Activated T-cell treated with anti-CD3 and anti-CD28 coated beads, Interleukin-2, amount 50 U/mL, for 1 hour (primary cell): ENCODE measurements at places on chromosomes 1 and 21.

DNA sequence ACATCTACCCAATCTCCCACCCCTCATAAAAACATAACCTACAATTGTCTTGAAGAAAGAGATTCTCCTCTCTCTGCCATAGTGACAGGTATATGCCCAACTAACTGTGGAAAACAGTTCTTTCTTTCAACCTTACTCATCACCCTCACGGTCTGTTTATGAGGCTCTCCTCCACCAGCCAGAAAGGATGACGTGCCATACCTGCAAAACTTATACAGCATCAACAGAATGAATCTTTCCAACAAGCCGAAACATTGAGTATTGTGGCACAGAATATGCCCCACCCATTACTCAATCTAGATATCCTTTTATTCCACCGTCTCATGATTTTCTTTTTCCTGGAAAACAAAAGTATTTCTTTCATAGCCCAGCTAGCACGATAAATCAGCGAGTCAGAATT lies 55.7 kb downstream of the RBM11 start:
- no peak for DNase-seq

DNA sequence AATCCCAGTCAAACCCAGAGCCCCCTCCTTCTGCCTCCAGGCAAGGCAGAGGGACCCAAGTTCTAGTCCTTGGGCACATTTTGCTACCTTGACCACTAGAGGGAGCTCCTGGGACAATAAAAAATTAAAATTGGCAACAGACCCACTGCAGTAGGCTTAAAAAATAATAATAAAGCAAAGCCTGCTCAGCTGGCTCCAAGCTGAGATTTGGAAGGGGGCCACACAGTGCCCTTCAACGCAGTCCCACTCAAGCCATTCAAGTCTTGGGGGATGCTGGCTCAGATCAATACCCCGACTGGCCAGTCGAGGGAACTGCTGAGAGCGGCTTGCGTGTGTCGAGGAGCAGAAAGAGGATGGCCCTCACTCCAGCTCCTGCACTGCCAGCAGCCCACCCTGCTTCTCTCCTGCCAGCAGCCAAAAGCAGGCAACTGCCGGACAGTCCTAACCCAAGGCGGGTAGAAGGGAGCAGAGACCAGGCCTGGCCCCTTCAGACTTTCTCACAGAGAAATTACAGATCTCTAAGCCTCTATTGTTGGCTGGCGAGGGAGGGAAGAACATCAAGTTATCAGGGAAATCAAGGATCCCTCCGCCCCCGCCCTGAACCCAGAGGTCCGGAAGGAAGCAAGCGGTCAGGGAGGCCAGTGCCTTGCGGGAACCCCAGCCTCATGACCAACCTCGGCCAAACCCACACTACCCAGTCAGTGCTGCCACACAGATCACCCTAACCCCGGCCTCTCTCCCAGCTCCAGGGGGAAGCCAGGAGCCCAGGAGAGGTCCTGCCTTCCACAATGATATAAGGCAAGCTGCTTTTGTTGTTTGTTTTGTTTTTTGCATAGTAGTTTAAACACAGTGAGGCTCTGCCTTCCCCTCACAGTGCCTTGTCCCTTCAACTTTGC lies 4.9 kb upstream of the ALDH4A1 start:
- DNase-seq = peak; percentile 58

- peak; percentile 75 for DNase-seq
Observed at GRCh38 chr1:153494976-153495535, 34.6 kb upstream of the S100A7 start.

GRCh38 chr1:93358293-93358692 lies 12.6 kb downstream of the DR1 start:
- DNase-seq = no peak

GRCh38 chr1:205775015-205775716 lies at the start of gene RAB29:
Gene RAB29, minus strand, starts transcription at chr1:205775482. Its CDS starts 526 bp downstream, at chr1:205774956.
- DNase-seq = peak; percentile 79

DNA sequence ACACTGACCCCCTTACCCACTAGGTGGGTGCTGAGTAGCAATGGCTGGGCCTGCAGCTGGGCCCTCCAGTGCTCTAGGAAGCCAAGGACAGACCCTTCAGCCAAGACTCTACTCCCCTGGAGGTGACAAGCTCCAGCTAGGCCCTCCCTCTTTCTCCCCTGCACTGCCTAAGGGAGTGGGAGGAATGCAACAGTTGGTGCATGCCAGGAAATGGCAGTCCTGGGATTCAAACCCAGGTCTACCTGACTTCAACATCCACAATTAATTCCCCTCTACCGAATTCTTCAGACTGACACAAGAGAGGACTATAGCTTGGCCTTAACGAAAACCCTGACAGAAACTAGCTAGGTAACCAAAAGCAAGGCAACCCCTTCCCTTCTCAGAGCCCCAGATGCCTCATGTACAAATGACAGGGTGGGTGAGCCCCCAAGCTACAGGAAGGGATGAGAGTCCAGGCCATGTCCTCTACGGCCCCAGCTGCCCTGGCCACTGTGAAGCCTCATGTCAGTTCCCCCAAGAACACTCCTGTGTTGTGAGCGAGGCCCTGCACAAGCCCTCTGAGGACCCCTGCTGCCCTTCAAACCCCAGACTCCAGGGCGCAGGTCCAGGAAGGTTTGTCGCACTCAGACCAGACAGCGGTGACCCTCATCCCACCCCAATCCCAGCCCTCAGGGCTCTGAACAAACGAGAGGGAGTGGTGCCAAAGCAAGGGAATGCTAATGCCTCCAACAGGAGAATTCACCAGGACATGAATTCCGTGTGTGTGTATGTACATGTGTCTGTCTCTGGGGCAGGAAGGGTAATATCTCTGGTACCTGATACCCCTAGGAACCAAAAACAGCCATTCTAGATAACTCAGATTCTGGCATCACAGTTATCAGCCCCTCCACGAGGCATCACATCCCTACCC lies 92.3 kb downstream of the MRPL37 start:
- DNase-seq = no peak

- DNase-seq = no peak
Observed at GRCh38 chr1:27630859-27631491, 4.0 kb downstream of the FGR start.

DNA sequence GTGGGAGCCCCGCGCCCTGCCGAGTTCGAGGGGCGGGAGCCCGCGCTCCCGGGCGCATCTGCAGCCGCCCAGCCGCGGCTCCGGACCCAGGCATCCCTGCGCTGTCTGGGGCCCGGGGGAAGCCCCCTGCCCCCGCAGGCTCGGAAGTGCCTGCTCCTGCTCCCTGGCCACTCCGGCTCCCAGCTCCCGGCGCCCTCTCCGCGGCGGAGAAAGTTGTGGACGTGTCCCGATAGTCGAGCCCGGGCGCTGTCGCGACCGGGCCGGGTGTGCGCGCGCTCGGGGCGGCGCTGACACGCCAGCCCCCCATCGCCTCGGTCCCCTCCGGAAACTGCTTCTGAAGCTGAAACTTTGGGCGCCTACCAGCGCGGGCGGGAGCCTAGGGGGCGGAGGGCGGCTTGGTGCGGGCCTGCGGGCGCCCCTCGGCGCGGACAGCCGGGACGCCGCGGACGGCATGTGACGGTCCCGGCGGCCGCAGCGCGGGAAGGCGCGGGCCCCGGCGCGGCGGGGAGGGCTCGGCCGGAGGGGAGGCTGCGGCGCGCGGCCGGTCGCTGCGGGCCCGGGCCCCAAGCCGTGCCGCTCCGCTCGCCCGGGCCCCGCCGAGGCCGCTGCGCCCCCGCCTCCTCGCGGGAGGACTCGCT lies 515 bp downstream of the MAN1C1 start:
- DNase-seq = peak; percentile 60

- no peak for DNase-seq
Observed at GRCh38 chr1:170707959-170708655, 44.2 kb downstream of the PRRX1 start.

GRCh38 chr1:161740921-161741320 lies 8.7 kb upstream of the DUSP12 start:
- no peak for DNase-seq

DNA sequence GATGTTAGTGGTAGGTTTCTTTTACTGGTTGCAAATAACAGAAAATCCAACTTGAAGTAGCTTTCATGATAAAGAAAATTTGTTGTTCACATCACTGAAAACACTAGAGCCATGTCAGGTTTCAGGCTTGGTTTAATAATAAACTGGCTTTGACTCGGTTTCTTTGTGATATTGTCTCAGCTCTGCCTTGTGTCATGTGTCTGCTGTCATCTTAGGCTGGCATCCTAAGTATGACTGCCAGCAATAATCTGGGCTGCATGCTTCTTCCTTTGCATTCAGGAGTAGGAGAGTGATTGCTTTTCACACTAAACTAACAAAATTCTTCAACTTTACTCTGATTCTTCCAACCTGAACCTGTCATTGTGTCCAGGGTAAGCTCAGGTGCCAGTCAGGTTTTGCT lies 474.0 kb upstream of the B3GALT2 start:
- DNase-seq = no peak

- no peak for DNase-seq
Observed at GRCh38 chr1:233988963-233989696, 84.7 kb downstream of the SLC35F3 start.

DNA sequence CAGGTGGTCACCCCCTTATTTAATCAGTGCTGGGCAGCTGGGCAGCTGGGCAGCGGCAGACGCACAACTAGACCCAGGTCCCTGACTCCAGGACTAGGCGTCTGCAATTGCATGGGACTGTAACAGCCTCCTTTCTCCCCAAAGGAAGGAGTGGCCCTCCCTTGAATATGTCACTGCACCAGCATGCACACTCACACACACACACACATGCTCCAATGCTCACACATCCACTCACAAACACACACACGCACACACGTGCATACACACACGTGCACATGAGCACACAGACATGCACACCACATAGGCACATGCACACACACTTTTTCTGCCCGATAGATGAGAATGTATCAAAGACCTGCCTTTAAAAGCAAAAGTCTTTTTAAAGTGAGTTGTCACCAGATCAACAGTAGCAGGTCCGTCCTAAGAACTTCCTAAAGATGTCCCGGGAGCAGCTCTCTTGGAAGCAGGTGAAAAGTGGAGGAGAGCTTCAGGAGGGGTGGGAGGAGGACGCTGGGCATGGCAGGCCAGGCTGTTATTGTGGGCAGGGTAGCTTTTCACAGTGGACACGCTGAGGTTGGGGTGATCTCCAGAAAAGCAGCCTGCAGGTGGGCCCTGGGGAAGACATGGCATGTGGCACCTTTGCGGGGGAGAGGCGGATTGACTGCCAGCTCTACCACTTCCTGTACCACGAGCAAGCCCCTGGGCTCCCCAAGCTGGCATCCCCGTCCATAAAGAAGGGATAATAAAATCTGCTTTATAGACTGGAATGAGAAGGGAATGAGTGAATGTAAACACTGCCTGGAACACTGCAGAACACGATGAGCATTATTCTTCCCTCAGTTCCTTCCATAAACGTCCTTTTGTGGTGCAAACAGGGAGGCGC lies 1.7 kb downstream of the PDE9A start:
- no peak for DNase-seq

GRCh38 chr1:192826791-192827546 lies 18.1 kb downstream of the RGS2 start:
- DNase-seq = no peak

DNA sequence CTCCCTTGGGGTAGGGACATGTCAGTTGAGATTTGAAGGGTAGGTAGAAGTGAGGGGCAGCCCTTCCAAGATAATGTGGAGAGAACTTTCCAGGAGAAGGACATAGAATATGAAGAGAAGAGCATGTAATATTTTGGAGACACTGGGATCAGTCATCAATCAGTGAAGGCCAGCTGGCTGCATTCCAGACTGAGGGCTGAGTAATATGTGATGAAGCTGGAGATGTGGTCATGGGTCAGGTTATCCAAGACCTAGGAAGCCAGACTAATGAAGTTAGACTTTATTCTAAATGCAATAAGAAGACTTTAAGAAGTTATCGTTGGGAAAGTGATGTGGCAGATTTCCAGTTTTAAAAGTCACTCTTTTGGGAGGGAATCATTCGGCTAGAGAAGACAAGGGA lies 262.0 kb downstream of the HMCN1 start:
- no peak for DNase-seq

DNA sequence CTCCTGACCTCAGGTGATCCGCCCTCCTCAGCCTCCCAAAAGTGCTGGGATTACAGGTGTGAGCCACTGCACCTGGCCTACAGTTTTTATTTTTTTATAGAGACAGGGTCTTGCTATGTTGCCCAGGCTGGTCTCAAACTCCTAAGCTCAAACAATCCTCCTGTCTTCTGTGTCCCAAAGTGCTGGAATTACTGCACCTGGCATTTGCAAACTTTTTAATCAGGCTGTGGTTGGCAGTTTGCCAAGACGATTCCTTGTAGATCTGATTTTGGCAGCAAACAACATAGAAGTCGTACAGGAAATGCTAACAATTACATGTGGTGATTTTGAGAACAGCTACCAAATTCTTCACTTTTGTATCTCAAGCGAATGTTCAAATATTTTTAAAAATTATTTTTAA lies 10.1 kb downstream of the RBP7 start:
- no peak for DNase-seq

- DNase-seq = peak; percentile 35
Observed at GRCh38 chr1:34929497-34929852, at the start of gene DLGAP3. Gene DLGAP3, minus strand, starts transcription at chr1:34929650. Its CDS starts 24,267 bp downstream, at chr1:34905383.

DNA sequence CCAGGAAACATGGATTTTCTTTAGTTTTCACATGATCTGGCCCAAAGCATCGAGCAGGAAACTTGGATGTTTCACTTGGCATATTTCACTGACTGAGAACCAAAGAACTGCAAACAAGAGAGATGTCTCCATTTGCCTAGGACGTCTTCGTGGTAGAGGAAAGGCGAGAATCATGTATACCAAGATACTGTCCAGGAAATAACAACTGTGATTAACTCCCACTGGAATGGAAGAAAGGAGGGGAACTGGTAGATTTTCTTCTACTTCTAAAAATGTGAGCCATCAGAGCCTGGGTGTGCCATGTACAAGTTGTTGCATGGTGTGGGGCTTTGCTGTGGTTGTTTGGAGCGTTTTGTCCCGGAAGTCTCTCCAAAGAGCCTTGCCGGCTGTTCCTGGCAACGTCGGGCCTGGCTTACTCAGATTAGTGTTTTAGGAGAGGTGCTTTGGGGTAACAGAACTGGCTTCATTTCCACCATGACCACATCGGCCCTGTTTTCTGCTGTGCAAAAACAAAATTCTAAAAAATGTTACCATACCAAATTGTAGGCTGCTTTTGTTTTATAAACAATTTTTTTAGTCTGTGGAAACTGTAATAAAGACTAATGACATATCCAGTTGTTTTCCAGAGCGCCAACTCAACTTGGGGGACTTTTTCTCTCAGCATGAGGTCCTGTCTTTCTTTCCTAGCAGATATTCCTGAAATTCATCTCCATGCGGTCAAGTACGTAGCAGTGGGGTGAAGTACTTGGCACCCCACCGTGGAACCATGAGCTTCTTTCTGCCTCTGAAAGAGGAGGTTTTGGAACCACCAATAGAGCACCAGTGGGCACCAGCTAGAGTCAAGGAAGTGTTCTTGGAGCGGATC lies 118.3 kb downstream of the TM2D1 start:
- DNase-seq = no peak

- no peak for DNase-seq
Observed at GRCh38 chr1:204033306-204033705, 39.6 kb upstream of the SOX13 start.

DNA sequence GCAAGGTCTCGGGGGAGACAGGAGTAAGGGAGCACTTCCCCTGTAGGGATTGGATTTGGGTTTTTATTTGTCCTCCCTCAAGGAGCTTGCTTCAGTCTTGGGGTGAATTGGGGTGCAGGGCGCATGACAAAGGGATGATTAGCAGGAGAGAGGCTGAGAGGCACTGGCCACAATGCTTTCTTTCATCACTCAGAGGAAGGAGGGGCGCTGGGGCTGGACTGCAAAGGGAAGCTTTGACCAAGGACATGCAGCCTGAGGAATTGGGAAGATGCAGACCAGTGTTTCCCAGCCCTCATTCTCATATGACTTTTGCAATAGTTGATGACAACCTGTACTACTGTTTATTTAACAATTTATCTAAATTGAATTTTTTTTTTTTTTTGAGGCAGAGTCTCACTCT lies 34.1 kb upstream of the PDPN start:
- DNase-seq = no peak

GRCh38 chr1:186967656-186968394 lies 139.1 kb downstream of the PLA2G4A start:
- DNase-seq = no peak
